NCI-H446 (cell line): ENCODE measurements at places on chromosomes 12 and 14.

DNA sequence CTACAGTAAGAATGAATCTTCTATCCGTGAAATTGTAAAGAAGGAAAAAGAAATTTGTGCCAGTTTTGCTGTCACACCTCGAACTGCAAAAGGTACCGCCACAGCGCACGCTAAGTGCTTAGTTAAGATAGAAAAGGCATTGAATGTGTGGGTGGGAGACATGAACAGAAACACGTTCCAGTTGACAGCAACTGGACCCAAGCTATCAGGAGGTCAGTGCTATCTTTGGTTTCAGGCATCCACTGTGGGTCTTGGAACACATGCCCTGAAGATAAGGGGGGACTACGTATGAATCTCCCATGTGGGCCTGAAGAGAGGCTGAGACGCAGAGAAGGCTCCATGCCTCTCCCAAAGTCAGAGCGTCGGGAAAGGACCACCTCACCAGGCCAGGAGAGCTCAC is 9.8 kb downstream of the IFFO1 start:
- no peak for DNase-seq

DNA sequence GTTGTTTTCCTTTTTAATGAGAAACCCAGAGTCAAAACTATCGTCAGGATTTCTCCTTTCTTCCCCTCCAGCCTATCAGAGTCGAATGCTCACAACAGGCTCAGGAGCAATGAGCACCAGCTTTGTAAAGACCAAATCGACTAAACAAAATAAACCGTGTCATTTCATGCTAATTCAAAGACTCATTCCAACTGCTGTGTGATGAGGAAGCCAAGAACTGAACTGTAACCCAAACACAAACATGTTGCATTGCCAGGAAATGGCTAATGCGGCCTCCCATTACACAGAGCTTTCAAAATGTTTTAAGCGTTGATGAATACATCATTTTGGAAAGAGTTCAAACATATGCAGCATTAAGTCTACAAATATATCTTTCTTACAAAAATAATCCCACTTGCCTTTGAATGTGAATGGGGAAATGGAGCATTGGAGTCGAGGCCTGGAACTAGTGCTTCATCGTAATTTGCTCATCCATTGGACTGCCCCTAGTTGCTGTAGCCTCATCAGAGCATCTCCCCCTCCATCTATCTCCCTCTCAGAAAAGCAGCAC is 349.5 kb downstream of the GXYLT1 start:
- DNase-seq: peak; percentile 78

GRCh38 chr12:121712190-121712460 is 427 bp upstream of the TMEM120B start:
- DNase-seq: no peak

DNA sequence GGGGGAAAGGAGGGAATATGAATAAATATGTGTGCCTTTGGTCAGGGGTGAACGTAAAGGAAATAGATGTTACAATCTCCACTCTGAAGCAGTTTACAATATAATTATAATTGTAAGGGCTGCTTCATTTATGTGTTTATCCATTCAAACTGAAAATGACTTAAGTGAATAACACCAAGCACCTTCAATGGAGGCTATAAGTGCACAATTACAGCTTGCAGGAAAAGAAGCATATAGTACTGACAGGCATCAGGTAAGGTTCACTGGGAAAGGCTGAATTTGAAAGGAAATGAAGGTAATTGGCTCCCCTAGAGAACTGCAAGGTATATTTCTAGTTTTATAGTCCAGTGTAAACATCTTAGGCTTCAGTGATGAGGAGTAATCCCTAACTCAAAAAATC is 192.7 kb downstream of the STXBP6 start:
- no peak for DNase-seq

DNA sequence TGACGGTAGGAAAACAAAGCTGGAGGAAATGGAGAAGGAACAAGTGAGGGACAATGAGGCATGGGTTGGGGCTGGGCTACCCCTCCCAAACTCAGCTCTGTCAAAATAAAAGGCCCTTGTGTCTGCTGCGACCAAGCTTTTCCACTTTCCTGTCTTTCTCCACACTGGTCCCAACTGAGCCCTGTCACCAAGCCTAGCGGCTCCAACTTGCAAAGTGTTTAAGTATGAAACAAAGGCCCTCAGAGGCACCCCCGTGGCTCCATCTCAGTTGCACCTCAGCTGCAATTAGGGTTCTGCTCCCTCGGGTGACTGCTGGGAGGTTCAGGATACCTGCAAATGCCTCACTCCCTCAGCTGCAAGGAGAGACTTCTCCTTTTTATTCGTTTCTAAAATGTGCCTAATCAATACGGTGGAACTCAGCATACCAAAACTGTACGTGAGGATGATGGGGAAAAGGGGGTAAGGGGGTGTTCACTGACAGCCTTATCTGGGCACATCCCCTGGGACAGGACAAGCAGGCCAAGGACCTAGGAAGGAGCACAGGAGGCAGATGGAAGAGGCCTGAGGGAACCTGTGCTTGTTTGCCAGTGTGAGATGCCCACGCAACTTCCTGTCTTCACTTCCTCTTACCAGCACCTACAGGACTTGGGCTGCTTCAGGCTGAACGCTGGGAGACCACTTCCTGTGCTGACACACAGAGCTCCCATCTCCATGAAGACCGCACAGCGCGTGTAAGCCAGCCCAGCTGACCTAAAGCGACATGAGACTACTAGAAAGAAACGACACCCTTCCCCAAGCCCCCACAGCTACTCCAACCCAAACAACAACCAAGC is 8.9 kb downstream of the VAMP1 start:
- DNase-seq: no peak

DNA sequence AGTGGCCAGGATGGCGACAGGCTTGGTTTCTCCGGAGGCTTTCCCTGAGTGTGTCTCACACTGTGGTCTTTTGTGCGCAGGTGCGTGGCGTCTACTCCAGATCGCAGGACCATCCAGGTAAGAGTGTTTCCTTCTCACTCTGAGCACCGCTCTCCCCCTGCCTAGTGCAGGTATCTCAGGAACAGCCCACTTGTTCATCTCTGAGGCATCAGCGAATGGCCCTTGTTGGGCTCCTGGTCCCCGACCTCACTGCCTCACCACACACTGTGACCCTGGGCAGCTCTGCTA is 781 bp downstream of the ADGRD1 start:
- DNase-seq: no peak

GRCh38 chr14:81801921-81802320 is 268.3 kb upstream of the SEL1L start:
- no peak for DNase-seq

- DNase-seq: no peak
These were observed 6.4 kb downstream of the USP30 start for GRCh38 chr12:109058773-109059172.

- no peak for DNase-seq
These were observed 202.6 kb upstream of the LRFN5 start for GRCh38 chr14:41404126-41404525.

DNA sequence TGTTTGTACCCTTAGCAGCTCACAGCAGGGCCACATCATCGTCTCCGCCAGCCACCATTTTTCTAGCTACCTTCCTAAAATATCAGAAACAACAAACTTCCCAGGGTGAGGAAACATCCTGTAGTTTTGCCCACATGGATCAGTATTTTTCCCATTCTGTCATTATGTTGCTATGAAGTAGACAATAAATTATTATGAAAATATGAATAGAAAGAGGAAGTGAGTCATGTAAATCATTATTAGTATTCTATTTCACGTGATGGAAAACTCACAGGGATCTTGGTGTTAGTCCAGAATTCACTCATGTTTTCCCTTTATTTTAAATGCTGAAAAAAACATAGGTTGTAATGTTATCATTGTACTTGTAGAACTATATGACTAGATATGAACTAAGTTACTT is 319.4 kb downstream of the SYT1 start:
- DNase-seq: no peak

DNA sequence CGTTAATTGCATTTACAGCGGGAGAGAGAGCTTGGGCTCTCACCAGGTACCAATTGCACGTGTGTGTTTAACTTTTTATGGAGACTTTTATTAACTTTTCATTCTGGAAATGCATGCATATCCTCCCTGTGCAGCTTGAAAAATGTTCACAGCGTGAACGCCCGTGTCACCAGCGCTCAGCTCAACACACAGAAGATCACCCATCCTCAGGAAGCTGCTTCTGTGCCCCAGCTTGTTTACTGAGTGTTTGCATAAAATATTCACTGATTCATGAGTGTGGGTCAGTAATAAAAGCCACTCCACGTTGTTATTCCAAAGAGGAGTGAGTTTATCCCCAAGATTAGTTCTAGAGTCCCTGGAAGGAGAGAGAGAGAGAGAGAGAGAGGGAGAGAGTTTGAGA is 75.5 kb upstream of the FZD10 start:
- no peak for DNase-seq

- no peak for DNase-seq
These were observed 516 bp upstream of the LGALS3 start for GRCh38 chr14:55128386-55129085.

GRCh38 chr12:19945559-19946435 is 422.5 kb upstream of the PDE3A start:
- peak; percentile 49 for DNase-seq

DNA sequence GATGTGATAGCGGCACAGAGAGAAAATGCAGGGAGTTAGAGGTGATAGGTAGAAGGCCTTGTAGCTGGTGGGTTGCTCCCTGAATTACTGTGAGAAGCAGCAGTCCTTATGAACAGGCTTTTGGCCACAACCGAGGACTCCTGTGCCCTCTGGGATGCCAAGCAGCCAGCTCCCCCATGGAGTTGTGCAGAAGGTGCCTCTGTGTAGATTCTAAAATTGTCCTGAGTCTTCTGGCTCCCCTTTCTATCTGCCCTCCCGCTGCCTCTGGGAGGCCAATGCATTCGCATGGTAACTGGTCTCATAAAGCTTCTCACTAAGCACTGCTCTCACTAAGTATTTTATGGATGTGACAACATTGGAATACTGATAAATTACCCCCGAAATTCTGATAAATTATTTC is 16.1 kb upstream of the SUSD6 start:
- DNase-seq: no peak

DNA sequence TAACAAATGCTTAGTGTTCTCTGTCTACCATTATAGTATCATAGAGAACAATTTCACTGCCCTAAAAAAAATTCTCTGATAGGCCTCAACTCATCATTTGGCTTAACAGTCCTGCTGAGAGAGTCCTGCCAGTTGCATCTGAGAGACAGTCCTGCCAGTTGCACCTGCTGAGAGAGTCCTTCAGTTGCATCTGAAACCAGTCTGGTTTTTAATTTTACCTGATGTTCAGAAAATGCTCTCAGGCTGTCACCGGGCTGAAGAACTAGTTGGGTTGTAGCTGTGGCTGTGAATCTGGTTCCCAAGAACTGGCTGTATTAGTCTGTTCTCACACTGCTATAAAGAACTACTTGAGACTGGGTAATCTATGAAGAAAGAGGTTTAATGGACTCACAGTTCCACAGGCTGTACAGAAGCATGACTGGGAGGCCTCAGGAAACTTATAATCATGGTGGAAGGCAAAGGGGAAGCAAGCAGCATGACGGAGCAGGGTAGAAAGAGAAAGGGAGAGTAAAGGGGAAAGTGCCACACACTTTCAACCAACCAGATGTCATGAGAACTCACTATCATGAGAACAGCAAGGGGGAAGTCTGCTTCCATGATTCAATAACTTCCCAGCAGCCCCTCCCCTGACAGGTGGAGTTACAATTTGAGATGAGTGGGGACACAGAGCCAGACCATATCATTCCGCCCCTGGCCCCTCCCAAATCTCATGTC is 51.6 kb downstream of the PRKCH start:
- DNase-seq: no peak

DNA sequence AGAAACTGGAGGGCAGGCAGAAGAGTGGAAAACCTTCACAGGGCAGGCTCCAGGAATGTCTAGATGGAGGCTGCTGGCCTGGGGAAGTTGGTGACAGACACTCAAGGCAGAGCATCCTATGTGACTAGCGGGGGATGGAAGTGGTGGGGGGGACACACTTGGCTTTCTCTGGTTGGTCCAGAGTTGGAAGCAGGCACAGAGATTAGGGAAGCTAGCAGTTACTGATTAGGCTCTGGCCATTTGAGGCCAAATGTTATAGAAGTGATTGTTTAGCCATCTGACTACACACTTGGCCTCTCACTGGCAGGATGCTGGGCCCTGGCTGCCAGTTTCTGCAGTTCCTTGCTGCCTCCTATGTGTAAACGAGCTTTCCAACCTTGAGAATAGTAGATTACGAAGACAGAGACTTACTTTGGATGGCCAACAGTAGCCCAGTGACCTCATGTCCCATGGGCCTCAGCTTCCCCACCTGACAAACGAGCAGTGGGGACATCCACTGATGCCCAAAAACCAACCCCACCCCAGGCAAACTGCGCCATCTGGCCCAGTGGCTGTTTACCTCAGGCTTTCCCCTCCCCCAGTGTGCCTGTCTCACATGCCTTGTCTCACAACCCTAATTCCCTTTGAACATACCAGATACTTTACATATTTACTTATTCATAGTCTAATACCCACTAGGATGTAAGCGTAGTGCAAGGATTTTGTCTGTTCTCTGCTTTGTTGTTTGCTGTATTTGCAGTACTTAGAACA is 102.7 kb downstream of the PAPLN start:
- no peak for DNase-seq

GRCh38 chr12:3632754-3633153 is 120.2 kb downstream of the CRACR2A start:
- DNase-seq: no peak

GRCh38 chr14:80585506-80585835 is 356.1 kb downstream of the CEP128 start:
- no peak for DNase-seq

DNA sequence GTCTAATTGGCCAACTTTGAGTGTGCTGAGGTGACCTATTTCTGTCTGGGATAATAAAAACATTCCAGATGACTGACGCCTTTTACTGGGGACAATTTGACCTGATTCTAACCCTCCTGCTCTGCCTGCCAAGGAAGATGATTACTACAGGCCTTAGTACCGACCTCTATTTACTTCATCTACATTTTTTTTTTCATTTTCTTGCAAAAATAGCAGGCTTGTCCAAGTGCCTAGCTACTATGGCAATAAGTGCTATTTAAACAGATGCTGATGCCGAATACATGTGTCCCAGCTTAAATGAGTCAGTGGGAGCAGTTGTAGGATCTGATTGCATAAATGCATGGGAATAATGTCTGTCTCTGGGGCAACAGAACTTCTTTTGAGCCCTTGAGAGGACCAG is 254.3 kb downstream of the RGS6 start:
- DNase-seq: no peak

- peak; percentile 36 for DNase-seq
These were observed 10.1 kb upstream of the GRIP1 start for GRCh38 chr12:66688846-66689439.

GRCh38 chr12:50765095-50765911 is 1.4 kb downstream of the ATF1 start:
- peak; percentile 30 for DNase-seq

DNA sequence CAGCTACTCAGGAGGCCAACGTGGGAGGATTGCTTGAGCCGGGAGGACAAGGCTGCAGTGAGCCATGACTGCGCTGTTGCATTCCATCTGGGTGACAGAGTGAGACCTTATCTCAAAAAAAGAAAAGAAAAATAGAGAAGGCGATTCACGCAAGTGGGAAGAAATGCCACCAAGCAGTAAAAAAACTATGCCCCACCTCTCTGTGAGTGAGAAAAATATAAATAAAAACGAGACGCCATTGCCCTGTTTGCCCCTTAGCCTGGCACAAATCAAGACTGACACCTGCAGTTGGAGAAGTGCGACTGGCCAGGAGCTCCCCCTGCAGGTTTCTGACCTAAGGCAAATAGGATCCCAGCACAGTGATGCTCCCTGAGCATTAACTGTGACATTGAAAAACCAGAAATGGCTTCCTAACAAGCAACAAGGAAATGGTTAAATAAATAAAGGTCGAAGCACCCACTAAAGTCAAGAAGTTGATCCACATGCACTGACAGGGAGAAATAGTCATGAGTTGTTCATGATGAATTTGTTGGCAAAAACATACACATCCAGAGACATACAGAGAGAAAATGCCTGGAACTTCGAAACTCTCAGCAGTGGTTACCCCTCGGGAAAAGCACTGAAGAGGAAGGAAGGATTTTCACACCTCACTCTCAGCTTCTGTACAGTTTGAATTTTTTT is 21.1 kb downstream of the GSC start:
- DNase-seq: no peak
